ENCODE measurements at places on chromosomes 5 and 9.

GRCh38 chr9:88652876-88653275 is 117.9 kb downstream of the NXNL2 start:
- DNase-seq = no peak

DNA sequence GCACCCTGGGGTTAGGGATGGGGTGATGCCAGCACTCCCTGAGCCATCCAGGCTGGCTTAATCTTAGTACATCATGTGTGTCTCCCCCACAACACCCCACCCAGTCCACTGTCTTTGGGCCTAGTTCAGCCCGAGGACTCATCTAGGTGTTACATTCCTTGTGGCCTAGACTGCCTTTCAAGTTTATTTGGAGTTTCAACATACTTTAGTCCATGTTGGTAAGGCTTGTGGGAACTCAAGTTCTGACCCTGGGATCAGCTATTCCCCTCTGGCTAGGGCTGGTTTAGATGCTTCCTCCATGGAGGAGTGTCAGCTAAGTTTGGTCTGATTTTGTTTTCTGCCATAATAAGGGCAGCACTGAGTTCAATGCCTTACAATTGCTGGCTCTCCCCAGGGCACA is 302.4 kb downstream of the SMARCA2 start:
- no peak for DNase-seq

DNA sequence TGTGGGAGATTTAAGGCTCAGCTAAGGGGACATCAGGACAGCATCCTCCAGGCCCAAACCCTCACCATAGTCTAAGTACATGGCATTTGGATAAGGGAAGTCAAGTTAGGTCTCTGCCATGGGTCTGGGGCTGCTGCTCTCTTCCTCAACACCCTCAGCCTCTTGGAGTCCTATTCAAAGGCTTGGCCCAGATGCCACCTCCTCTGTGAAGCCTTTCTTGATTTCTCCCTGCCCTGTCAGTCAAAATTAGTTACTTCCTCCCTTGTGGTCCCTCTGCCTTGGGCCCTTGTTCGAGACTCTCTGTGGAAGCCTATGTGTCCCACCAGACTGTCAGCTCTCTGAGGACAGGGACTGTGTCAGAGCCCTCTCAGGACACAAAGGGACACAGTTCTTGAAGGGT is 17.7 kb upstream of the DAB2IP start:
- DNase-seq = no peak

DNA sequence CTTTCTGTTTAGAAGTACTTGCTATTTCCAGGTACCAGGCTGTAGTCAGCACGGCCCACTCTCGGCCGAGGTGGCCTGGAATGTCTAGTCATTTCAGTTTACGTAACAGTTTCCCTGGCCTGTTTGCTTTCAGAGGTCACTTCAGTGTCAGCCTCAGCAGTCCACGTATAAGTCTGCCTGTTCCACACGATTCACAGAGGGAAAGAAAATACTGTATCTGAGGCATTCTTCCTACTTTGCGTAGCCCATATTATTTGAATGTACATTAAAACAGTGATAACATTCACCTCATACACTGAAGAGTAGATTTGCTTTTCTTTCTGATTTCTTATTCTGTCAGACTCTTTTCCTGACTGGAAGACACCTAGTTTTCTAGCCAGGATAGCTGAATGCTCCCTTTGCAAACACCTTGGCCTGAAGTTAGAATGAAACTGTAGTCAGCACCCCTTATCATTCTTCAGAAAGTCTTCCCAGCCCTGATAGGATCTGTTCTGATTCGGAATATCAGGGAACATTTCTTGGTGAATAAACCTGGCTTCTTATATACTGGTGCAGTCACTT is 140.9 kb downstream of the AOPEP start:
- DNase-seq = no peak

- no peak for DNase-seq
Observed at GRCh38 chr9:13213998-13214397, 65.5 kb downstream of the MPDZ start.
